ENCODE measurements at places on chromosomes 3 and 15.

- DNase-seq, result peak; percentile 77
These were observed 26.6 kb downstream of the DCP1A start for GRCh38 chr3:53320697-53321096.

- peak; percentile 99 for DNase-seq
These were observed 30.9 kb downstream of the DAG1 start for GRCh38 chr3:49500732-49501609.

DNA sequence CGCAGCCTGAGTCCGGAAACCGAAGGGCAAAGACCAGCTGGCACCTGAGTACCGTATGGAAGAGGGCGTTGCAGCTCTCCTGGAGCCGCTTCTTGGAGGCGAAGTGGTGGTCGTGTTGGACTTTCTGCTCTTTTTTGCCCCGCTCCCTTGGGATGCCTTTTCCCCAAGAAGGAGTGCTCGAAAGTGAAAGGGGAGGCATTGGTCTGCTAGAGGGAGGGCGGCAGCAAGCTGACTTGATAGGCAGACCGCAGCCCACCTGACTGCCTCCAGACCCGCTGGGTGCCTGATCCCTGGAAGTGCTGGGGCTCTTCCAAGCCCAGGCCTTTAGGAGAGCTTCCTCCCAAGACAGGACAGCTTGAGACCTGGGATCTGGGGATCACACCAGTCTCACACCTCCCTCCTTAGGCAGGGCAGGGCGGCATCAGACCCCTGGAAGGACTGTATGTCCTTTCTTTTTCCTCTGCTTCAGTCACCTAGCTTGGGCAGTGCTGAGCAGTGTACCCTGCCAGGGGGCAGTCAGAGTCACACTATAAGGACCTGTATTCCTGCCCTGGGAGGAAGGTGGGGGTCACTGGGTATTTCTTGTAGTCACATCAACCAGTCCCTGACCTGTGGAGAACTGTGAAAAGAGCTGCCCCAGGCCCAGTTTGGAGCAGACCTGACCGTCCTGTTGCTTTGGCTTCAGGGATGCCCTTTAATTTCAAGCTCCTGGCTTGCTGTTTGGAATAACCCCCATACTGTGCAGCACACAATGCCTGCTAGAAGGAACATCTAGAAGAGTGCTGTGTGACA, 2.1 kb downstream of the ACVR2B start:
- DNase-seq, result no peak

GRCh38 chr3:48504051-48504946, at the start of gene SHISA5:
Gene SHISA5 (minus strand): TSS chr3:48504174. CDS start chr3:48504094, 80 bp downstream.
- DNase-seq, result peak; percentile 80

GRCh38 chr3:98657457-98657856, 64.0 kb upstream of the CPOX start:
- DNase-seq, result no peak

DNA sequence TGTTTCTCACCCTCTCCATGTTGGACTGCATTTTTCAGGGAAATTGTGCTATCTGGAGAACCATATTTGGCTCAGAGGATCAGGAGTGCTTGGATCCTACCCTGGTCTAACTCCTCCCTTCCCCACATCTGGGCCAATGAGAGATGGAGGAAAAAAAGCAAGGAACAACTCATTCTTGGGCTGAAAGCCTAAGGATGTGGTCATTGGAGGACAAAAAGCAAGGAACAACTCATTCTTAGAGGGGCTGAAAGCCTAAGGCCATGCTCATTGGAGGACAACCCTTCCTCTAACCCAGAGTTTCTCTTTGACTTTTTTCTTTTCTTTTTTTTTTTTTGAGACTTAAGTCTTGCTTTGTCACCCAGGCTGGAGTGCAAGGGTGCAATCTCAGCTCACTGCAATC, 48.6 kb upstream of the CHRNB4 start:
- no peak for DNase-seq

DNA sequence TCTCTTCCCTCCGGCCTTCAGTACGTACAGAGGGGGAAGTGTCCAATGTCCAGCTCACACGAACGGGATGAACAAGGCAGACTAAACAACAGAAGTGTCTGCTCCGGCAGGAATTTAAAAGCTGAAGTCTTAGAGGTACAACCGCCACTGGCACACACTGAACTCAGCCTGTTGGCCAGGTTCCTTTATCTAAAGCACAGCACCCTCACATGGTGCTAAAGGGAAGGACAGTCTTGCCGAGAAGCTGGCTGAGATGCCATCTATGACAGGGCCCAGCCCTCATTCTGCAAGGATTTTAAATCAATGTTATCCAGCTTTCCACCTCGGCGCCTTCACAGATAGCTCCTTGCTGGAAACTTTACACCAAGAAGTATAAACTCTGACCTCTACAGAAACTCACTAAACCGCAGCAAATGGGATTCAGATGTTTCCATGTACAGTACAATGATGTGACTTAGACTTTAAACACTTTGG, 2.8 kb downstream of the ADAMTS17 start:
- peak; percentile 29 for DNase-seq

- no peak for DNase-seq
These were observed 43.7 kb downstream of the ISL2 start for GRCh38 chr15:76380249-76380648.

DNA sequence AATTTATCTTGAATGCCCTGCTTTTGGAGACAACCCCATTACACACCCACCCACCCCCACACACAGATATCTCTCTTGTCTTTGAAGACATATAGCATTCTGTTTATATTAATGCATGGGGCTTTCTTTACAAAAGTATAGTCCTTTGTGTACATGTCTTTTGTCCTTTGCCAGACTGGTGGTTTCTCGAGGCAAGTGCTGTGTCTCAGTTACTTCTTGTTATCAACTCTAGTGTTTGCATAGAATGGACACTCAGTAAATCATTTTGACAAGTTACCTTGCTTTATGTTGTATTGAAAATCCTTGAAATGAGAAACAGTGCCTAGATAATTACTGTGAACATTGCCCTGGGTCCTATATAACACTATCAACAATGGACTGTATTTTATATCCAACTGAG, 33.9 kb downstream of the KBTBD8 start:
- DNase-seq, result no peak

DNA sequence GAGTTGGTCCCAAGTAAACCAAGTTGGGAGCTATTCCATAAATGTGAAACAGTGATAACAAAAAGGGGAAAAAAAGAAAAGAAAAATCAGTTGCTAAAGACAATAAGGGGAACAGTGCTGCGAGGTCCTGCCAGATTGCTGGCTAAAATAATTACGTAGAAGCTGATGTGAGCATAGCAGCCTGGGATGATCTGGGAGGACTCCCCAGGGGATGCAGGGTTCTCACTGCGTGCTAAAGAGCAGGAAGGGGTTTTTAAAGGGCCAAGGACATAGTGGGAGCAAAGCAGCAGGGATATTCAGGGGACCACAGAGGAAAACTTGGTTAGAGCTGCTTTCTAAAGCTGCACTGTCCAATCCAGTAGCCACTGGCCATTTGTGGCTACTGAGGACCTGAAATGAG, 133.0 kb upstream of the UMPS start:
- no peak for DNase-seq

GRCh38 chr3:59631482-59631881, 581.7 kb upstream of the CFAP20DC start:
- no peak for DNase-seq

- DNase-seq, result peak; percentile 17
These were observed 53.1 kb downstream of the PHC3 start for GRCh38 chr3:170128259-170128976.

DNA sequence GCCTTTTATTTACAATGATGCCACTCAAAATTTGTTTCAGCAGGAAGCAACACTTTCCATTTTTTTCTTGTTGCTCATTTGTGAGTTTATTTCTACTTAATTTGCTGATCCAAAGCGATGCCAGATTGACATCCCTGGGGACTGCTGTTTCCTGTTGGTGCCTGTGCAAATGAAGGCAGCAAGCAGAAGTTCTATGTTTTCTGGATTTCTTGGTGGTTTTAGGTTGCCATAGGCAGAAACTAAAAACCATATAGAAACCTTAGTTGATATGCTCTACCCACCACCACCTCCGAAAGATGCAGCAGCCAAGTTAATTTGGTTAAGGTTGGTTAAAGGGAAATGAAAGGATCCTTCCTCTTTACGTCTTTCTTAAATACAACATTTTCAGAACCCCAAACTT, 356.2 kb downstream of the RBMS3 start:
- peak; percentile 43 for DNase-seq

- DNase-seq, result no peak
These were observed 69.0 kb downstream of the SLC12A8 start for GRCh38 chr3:125143538-125143937.

- DNase-seq, result no peak
These were observed 31.8 kb downstream of the DAG1 start for GRCh38 chr3:49501842-49502241.

GRCh38 chr3:67154429-67154828, 156.3 kb downstream of the KBTBD8 start:
- no peak for DNase-seq

DNA sequence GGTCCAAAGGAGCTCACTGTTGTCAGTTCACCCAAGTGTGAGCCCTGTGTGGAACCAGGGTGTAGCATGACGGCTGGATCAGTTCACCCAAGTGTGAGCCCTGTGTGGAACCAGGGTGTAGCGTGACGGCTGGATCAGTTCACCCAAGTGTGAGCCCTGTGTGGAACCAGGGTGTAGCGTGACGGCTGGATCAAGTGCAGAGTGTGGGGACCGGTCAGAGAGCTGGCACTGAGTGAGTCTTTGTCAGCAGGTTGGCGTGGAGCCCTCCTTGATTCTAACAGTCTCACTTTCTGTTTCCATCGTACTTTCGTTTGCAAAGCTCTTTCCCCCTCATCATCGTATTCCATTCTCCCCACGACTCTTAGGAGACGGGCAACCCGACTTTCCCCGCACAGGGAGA, 57.9 kb upstream of the DLG1 start:
- no peak for DNase-seq

DNA sequence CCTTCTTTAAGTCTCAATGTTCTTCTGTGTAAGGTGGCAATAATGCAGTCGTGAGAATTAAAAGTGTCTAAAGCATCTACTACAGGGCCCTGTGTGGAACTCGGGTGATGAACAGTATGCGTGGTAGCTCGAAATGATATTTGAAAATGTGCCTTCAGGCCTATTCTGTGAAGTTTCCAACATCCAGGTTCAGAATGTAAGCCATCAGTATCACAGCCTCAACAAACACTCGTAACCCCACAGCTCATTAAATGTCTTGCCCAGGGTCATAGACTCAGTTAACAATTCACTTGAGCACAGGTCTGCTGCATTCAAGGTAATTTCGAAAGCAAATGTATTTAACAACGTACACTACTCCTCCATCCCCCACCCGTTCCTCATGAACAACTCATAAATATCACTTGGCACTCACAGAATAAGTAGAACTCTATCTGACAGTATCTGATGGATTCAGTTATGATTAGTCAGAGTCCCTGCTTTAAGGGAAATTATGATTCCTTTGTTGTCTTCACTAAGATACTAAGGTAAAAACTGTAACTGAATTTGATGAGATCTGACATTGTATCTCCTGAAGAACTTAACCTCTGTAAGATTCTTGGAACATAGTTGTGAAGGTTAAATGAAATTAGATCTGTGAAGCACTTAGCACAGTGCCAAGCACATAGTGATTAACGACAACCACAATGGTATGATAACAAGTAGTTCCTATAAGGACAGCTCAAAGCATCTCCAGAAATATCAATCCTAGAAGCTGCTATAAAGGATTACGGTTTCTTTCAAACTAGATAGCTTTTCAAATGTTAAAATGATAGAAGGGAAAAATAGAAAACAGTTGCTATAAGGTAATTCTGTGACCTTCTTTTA, 642.3 kb downstream of the TBL1XR1 start:
- DNase-seq, result no peak

GRCh38 chr3:71186801-71187200, 396.7 kb downstream of the FOXP1 start:
- no peak for DNase-seq

DNA sequence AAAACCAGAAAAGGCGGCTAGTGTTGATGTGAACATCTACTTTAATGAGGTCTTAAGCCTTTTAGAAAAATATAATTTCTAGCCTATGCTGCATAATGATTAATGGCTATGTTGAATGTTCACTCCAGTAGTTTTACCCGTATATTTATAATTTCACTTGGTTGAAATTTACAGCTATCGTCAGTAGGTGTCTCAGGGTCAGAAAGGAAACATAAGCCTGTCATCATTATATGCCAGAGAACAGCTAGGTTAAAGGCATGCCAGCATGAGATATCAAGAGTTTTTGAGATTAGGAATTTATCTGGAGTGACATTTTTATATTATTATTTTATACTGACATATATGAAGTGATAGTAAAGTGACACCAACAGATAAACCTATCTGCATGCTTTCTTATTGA, 904.1 kb downstream of the OTOL1 start:
- DNase-seq, result no peak

GRCh38 chr15:66815318-66815717, 113.3 kb downstream of the SMAD6 start:
- DNase-seq, result peak; percentile 90

Measured in fibroblast of gingiva (primary cell).